ENCODE measurements at places on chromosomes 3 and 15.

DNA sequence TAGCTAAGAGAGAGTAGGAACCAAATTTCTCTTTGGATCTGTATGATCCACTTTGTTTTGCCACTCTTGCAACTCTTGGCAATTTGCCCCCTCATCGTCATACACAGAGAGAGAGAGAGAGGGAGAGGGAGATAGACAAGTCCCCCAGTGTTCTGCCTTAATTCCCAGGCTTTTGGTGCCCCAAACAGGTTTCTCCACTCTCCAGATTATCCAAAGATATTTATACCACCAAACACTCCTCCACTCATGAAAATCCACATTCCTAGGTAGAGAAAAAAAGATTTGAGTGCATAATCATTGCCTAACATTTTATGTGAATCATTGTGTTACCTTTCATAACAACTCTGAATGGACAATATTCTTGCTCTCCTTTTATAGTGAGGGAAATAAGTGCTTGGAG lies 15.3 kb downstream of the ACP3 start:
- DNase-seq, result no peak

- DNase-seq, result no peak
These were observed 60.4 kb downstream of the CCNL1 start for GRCh38 chr3:157099326-157100095.

- DNase-seq, result no peak
These were observed 31.4 kb downstream of the CTDSPL start for GRCh38 chr3:37892927-37893600.

DNA sequence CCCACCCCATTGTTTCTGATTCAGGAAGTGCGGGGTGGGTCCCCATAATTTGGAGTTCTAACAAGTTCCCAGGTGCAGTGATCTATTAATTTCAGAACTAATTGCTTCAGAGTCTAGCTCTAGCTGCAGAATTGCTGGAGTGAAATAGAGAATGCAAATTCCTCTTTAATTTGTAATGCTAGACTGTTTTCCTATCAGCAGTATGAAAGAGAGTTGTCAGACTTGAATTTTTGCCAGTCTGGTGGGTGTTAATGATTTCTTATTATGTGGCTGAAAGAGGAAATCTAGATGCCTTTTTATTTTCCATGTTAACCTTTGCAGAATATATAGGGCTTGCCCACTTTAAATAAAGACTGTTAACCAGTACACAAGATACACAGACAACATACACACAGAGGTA lies 23.7 kb downstream of the APH1B start:
- DNase-seq, result no peak

- DNase-seq, result no peak
These were observed 31.6 kb upstream of the ZNF770 start for GRCh38 chr15:35019404-35020327.

GRCh38 chr15:73019601-73020146 lies 32.6 kb upstream of the NEO1 start:
- DNase-seq, result no peak

- no peak for DNase-seq
These were observed 42.7 kb upstream of the SKOR1 start for GRCh38 chr15:67782691-67782991.

- no peak for DNase-seq
These were observed 24.4 kb upstream of the SLC24A5 start for GRCh38 chr15:48096355-48096786.

GRCh38 chr3:197507541-197507940 lies 48.2 kb downstream of the BDH1 start:
- no peak for DNase-seq

DNA sequence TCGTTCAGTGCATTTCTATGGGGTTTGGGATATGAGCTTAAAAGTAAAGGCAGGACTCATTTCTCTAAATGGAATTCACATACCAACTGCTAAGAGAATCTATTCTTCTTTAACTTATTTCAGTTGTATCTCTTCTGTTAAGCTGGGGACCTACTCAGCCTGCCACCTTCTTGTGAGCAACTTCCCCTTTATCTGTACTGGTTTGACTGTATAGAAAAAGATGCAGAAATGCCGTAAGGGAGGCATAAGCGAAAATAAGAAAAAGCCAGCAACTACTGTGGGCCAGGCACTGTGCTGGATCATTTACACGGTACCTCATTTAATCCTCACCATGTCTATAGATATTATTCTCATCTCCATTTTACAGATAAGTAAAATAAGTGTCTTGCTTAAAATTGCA lies 38.4 kb downstream of the RBMS3 start:
- DNase-seq, result no peak

GRCh38 chr3:75144406-75144805 lies 519.7 kb upstream of the FRG2C start:
- DNase-seq, result no peak

DNA sequence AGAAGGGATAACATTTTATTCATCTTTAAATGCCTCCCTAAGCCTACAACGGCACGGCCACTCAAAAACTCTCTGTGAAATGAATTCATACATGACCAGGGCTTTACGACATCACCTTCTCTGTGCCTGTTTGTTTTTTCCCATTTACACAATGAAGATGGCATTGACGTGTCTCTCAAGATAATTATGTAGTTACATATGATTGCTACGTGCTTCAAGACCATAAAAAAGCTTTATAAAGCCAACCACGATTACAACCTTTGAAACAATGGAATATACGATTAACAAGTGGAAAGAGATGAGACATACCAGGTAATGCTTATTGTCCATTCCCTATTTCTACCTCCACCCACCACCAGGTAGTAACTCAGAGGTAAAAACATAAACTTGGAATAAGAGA lies 168.4 kb downstream of the P3H2 start:
- no peak for DNase-seq

DNA sequence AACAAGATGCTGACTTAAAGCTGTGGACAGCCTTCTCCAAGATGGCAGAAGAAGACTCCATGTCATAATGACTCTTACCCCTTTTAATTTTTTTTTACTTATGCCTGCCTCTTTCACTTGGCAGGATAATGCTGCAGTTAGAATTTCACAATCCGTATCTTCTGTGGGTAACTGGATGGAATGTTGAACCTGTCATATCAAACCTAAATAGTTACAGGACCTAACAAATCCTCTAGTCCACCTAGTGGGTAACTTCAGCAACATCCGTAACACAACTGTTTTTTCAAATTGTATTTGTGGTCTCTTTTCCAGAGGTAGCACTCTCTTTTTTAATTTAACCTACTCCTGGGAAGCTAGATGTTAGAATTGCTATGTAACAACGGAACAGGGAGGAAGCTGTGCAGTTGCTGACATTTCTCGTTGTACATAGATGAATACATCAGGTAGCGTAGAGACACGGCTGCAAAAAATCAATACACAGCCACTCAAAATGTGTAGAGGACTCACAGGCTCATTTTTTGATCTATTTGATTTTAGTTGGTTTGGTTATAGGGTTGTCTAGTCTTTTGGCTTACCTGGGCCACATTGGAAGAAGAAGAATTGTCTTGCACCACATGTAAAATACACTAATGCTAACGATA lies 43.9 kb upstream of the TRPM1 start:
- no peak for DNase-seq

- DNase-seq, result no peak
These were observed 380.4 kb upstream of the PROK2 start for GRCh38 chr3:72165317-72165716.

GRCh38 chr3:66991459-66991858 lies 6.6 kb upstream of the KBTBD8 start:
- DNase-seq, result no peak

- DNase-seq, result no peak
These were observed 53.9 kb upstream of the ACKR4 start for GRCh38 chr3:132543011-132543739.

DNA sequence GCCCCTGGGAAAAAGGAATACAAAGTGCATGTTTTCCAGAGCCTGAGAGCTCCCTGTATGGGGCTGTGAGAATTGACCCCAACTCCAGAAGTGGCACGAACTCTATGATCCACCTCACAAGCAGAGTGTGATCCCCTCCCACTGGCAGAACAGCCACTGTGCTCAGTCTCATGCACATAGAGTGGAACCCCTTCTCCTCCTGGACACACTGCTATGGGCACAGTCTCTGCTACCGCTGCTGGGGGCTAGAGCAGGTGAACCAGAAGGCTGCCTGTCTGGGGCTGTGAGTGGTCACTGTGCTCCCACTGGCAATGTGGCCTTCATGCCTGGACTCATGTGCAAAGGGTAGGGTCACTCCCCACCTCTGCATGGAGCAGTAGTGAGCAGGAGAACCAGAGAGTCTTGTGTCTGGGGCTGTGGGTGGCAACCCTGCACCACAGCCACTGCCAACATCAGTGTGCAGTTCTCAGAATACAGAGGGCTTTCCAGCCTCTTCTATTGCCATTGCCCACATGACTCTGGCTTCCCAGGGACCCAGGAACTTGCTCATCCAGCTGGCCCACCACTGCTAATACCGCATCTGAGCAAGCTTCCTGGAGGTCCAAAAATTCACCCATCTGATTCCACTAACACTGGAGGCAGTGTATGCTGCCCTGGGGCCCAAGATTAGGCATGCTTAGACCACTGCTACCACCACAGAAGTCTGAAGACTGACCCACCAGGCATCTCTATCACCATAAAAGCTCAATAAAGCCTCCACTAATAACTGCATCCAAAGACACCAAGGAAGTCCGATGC lies 343.7 kb upstream of the SOX14 start:
- no peak for DNase-seq

GRCh38 chr3:187040516-187041361 lies 98.6 kb downstream of the RPL39L start:
- no peak for DNase-seq

DNA sequence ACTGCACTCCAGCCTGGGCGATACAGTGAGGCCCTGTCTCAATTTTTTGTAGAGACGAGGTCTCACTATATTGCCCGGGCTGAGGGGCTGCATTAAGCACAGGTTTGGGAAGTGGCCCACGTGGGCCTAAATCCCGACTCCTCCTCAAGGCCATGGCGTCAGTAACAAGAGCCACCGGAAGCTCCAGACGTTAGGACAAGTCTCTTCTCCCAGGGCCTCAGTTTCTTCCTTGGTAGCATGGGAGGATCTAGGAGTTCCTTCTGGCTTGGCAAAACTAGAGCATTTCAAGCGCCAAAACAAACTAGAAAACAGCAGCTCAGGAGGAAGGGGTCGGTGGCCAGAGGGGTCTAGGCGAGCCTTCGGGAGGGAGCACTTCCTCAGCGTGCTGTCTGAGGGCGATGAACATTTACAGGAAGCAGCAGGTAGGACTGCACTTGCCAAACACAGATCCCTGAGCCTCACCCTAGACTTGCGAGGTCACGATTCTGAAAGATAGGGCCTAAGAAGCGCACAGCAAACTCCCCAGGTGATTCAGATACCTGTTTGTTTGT lies 536 bp downstream of the SNAPC5 start:
- peak; percentile 23 for DNase-seq

DNA sequence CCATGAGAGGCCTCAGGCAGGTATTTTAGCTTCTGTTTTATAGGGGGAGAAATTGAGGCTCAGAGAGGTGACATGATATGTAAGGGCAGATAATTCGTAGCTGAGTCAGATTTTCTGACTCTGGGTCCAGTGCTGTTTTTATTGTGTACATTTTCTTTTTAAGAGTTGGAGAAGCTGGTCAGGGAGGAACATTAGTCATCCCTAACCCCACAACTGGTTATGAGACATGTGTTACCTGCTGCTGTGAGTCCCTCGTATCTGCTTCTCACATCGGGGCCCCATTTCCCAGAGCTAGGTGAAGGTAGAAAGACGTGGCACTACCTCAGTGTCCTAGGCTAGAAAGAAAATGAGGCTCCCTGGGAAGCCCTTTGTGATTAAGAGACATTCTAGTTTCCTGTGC lies 28.6 kb downstream of the GALNT15 start:
- no peak for DNase-seq

- DNase-seq, result no peak
These were observed 49.7 kb downstream of the KLHL25 start for GRCh38 chr15:85745023-85745422.

GRCh38 chr3:72171946-72172345 lies 387.0 kb upstream of the PROK2 start:
- no peak for DNase-seq

DNA sequence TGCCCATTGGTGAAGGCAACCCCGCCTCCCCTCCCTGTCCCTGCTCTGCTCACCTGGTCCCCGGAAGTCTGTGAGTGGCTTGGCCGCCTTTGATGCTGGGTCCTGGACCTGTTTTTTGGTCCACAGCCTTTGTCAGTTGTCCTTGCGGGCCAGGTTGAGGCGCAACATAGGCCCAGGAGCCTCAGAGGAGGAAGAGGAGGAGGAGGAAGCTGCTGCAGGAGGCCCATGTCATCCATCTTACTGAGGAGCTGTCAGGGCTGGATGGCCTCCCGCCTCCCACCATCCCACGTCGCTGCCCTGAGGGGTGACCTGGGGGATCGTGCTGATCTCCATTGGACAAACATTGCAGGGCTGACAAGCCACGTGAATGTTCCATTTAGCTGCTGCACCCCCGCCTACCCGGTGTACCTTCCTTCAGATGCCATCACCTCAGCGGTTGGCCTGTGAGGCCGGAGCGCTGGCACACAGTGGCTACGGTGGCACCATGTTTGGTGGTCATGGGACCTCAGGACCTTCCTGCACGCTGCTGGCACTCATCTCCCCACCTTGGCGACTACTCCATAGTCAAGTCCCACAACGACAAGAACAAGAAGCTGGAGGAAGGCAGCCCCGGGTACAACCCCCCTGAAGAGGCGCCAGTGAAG lies 106.3 kb downstream of the SMAD6 start:
- no peak for DNase-seq

DNA sequence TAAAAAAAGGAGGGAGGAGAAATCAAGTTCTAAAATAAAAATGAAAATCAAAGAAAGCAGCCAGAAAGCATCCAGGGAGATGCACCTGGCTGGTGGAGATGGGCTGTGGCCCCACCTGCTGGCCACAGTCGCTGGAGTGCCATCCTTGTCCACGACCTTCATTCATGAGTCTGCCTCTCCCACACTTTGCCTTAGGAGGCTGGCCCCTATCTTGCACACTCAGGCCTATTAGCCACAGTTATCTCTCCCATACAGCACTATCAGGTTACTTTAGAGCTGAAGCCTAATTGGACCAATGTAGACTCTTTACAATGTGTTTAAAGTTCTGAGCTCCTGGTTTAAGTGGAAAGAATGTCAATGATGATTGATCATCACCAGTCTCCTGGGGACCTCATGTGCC lies 392.0 kb upstream of the RORA start:
- no peak for DNase-seq

- DNase-seq, result no peak
These were observed 653.6 kb downstream of the NAALADL2 start for GRCh38 chr3:175512700-175513099.

- DNase-seq, result no peak
These were observed 73.1 kb upstream of the BHLHE40 start for GRCh38 chr3:4906107-4906621.

DNA sequence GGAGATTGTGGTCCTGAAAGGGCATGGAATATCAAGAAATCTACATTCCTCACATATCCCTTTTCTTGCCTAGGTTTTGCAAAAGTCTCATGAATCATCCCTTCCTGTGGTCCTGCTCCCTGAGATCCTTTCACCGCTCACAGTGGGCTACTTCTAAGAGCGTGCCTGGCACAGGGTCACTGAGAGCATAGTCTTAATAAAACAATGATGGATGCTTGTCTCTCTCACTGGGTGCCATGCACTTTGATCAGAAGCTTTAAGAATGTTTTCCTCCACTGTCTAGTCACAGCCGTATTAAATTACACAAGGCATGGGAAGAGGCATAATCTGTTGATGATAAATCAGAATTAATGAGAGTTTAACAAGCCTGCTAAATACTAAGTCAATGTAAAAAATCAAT lies 269.7 kb upstream of the ATP10A start:
- no peak for DNase-seq

GRCh38 chr3:60065227-60065868 lies 1015.5 kb upstream of the CFAP20DC start:
- no peak for DNase-seq
